ENCODE measurements at places on chromosomes 16 and 17. TPM values are rescaled to one million over a fixed set of nuclear protein-coding genes. Genes with fewer than 3 reads are reported as not detected.
A peak's percentile ranks its signal among the peaks of the same experiment; 100 is the strongest.

DNA sequence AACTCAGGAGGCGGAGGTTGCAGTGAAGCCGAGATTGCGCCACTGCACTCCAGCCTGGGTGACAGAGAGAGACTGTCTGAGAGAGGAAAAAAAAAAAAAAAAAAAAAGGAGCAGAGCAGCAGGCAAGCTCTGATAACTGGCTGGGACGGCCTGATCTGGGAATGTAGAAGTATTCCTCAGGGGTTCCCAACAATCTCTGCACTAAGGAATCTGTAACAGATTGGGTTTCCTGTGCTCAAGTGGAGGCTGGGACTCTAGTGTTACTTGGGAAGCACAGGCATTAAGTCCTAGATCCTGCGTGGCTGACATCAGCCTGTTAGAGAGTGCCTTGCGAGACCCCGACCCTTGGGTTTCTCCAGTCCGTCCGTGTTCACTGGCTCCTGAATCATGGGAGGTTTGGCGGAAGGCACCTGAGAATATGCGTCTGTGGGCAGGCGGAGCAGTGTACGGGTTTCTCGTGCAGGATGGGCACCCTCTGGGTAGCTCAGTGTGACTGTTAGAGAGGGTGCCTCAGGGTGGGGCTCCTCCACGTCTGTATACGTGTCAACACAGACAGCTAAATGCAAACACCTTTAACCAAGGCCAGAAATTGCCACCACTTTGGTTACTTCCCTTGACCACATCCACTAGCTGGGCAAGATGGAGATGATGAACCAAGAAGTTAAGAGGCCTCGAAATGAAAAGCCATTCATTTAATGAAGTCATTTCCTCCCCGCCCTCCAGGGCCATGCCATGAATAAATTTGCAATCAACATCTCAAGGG lies 174.9 kb upstream of the RPL38 start:
- no peak for ATAC-seq

DNA sequence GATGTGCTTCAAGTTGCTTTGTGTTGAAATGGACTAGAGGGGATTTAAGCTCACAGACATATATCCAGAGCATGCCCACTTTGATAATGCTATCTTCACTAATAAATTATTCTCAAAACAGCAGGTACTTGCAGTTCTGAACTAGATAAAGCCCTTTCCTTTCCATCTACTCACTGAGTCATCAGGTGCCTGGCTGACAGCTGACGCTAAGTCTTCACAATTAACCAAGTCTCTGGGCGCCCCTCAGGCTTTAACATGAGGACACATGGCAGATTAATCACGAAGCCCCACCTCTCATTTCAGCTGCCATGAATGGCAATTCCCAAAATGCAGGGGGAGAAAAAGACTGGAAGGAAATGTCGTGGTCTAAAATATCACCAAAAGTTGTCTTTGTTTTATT lies 29.5 kb upstream of the CRISPLD2 start:
- ATAC-seq = no peak

DNA sequence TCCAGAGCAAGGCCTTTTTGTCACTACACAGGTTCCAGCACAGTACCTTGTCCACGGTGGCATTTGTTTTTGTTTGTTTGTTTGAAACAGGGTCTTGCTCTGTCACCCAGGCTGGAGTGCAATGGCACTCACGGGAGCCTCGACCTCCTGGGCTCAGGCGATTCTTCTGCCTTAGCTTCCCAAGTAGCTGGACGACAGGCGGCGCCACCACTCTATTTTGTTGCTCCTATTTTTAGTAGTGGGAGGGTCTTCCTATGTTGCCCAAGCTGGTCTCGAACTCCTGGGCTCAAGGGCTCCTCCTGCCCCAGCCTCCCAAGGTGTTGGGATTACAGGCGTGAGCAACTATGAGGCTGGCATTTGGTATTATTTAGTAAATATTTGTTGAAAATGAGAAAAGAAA lies 10.3 kb downstream of the MRC2 start:
- ATAC-seq = no peak

DNA sequence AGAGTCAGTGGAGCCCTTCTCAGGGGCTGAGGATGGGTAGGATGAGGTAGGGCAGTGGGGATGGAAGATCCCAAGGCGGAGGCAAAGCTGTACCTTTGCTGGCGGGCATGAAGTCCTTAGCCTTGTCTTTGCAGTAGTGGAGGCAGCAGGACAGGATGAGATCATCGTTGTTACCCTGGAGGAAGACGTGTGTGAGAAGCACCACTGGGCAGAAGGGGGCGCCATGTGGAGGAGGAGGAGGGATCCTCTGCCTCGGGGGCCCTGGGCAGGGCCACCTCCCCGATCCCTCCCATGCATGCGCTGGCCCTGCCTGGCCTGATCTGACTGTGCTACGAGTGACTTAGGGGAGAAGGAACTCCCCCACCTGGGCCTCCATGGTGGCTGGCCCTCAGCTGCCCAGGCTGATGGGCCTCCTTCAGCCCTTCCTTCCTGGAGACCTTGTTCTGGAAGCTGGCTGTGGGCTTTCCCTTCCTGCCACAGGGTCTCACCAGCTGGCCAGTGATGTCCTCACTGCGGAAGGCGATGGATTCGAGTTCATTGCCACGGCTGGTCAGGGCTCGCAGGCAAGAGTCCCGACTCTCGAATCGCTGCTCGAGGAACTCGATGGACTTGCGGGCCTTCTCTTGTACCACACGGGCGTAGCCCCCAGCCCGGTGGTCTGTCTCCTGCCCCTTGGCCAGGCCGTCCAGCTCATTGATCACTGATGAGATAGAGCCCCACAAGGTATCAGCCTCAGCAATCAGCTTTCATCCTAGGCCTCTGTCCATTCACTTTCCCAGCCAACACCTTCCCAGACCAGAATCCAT lies 10.3 kb downstream of the HIC1 start:
- ATAC-seq = no peak

- no peak for ATAC-seq
Measured at GRCh38 chr17:27808628-27809027, 8.3 kb upstream of the NOS2 start.

DNA sequence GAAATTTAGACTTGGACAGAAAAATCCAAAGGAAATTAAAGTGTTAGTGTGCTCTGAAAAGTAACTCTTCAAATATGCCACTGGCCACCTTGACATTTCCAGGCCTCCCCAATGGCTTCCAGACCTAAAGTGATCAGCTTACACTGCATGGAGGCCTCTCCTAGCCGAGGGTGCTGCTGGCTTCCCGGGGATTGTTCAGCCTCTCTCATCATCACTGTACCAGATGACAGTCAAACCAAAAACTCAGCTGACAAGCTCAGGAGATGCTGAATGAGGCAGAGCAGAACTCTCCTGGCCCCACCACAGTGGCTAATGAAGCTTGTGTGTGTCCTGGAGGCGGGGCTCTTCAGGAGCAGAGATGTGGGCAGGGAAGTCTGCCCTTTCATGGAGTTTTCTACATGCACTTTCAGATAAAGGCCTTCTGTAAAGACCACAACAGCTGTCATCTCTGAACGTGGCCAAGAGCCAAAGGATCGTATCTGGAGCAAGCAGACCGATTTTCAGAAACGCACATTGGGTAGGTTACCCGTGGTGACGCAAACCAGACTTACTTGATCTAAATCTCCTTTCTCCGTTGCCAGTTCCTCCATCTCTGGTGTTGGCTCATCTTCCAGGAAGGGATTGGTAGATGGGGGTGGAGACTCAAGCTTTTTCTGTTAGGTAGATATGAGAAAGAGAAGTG lies 113.3 kb downstream of the VPS53 start:
- peak; percentile 28 for ATAC-seq

KRTAP4-9 gene
- not detected for total RNA-seq

GRCh38 chr16:81558444-81559175 lies 114.0 kb downstream of the CMIP start:
- ATAC-seq = peak; percentile 42

- ATAC-seq = no peak
Measured at GRCh38 chr17:27217631-27218030, 76.3 kb upstream of the WSB1 start.

DNA sequence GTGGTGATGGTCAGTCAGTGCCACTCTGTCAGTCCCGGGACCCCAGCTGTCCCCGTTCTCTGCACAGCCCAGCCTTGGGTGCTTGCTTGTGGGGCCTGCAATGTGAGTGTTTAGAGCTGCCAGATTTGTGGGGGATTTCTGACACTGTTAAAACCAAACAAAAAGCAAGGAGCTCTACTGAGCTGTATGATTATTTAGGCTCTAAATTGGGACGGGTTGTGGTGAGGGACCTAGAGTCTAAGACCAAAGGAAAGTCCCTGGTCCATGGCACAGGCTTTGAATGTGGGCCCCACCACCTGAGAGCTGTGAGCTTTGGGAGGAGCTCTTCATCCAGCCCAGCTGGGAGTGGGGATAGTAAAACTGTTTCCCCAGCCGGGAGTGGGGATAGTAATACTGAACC lies 63.3 kb downstream of the KSR1 start:
- ATAC-seq = no peak

DNA sequence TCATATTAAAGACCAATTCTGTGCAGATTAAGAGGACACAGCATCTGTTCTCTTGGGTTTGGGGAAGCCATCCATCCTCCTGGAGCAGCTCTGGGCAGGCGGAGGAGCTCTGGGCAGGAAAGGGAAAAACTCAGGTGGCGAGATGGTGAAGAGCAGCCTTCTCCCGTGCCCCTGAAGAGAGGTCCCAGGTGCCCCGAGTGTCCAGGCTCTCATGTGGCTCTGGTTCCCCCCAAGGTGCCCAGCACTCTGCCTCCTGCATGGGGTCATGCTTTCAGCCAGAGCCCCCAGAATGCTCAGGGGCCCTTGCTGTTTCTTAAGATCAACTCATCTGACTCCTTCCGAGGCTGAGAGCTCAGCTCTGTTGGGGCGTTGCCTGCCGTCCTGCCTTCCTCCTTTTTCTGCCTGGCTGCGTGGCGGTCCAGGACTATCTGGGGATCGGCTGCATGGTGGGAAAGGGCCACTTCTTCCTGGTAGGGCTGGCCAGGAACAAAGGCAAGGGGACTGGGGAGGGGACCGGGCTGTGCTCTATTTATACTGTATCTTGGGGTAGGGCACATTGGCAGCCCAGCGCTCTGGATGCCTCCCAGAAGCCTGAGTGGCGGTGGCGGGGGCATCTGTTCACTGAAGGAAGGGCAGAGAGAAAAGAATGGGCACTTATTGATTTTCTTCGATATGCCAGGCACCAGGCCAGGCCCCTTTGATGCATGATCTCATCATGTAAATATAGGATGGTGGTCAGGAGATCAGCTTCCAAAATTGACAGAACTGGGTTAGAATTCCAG lies 103.2 kb upstream of the SDK2 start:
- ATAC-seq = no peak

DNA sequence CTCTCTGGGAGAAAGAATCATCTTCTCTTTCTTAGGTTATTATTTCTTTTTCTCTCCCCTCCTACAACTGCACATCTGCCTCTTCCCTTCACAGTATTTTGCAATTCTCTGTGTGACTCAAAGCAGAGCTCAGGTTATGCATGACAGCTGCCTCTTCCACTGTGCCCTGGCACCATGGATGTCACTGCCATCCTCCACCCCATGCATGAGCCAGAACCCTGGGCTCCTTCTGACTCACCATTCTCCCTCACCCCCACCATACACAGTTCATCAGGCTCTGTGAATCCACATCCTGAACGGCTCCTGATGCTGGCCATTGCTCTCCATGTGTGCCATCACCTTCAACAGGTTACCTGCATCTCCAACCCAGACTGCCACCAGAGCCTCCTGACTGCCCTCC lies 23.9 kb downstream of the CA10 start:
- ATAC-seq = no peak

KRT33B gene
- not detected for total RNA-seq

Measured in gastroesophageal sphincter (tissue), 4 donors.